Esophagus squamous epithelium (tissue), 5 donors: ENCODE measurements at places on chromosomes 6 and 20.

DNA sequence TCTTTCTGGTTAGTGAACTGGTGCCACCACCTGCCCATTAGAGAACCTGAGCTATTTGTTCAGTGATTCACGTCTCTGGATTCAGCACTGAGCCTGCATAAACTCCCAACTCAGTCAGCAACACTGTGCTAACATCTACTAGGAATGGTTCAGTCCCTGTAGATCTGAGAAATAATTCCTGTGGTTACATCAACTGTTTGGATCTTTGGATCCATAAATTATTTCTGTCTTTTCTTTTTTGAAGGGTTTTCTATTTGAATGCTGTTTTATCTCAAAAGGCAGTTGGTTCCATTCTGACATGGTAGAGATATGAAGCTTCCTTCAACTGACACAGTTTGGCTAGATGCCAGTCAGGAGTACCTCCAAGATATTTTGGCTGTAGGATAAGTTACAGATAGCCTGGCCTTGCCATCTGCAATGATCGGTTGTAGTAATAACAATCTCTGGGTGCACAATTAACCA is 125.9 kb downstream of the TRMT11 start:
- no peak for DNase-seq

GRCh38 chr6:2688401-2689064 is 62.2 kb downstream of the MYLK4 start:
- no peak for DNase-seq

GRCh38 chr20:45921337-45922189 is 9.6 kb upstream of the PLTP start:
- DNase-seq = no peak

DNA sequence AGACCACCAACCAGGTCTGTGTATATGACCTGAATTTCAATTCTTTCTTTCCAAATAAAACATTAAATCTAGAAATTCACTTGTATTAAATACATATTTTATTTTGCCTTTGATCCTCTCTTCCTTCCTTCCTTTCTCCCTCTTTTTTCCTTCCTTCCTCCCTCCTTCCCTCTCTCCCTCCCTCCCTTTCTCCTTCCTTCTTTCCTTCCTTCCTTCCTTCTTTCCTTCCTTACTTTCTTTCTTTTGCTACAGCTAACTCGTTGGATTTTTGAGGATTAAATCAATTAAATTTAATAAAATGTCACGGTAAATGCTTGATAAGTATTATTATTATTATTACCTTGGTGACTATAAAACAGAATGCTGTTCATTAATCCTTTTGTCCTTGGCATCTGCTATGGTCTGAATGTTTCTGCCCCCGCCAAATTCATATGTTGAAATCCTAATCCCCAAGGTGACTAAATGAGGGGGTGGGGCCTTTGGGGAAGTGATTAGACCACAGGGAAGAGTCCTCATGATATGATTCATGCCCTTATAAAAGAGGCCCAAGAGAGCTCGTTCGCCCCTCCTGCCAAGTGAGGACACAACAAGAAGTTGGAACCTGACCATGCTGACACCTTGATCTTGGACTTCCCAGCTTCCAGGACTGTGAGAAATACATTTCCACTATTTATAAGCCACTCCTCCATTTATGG is 67.6 kb upstream of the BTBD3 start:
- no peak for DNase-seq

DNA sequence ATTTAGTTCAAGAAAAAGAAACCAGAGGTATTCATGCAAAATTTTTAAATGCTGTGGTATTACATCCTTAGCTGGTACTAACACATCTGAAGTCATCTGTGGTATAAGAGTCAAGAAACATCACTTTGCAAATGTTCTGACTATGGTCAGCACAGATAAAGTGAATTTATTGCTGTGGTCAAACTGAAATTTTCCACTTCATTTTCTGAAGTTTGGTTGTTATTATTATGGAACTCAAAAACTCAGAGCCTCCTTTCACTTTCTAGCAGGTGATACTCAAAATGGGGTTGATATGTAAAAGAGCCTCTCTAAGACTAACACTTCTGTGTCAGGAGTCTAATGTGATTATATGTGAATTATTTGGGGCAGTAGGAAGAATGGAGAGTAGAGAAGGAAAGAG is 257.8 kb downstream of the RNGTT start:
- no peak for DNase-seq

DNA sequence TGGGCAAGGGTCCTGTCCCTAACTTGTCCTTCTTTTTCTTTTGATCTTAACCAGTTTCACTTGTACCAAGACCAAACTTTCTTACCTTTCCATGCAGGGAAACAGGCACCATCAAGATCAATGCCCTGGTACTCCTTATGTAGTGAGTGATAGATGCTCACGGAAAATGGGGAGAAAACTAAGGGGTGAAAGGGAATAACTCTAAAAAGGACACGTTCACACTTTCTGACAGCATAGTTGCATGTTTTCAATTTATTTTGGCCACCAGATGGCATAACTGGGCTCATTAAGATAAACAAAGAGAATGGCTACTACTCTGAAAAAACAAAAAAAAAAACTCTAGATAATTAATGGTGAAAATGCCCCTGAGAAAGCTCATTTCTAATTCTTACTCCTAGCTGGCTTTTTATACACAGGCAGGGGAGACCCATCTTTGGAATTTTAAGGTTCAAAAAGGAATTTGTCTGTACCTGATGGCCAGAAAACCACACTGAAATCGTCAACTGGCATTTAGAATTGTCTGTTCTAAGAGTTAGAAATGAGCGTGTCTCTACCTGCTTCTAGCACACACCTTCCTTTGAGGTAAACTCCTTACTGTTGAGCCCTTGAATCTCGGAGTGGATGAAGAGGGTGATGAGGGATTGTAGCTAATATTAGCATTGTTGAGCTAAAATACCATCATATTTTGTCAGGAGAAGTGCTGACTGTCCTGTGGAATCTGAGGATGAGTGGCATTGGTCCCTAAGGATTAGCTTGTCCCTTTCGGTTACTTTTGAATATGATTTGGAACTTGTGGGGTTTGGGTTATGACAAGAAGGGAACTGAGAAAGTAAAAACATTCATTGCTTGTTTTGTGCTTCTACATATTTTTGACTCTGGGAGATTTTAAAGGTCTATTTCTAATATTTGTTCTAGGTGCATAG is 62.2 kb upstream of the DDR1 start:
- DNase-seq = no peak

- no peak for DNase-seq
Observed at GRCh38 chr6:151087861-151088598, 151.7 kb upstream of the AKAP12 start.

GRCh38 chr20:36243726-36244125 is 7.4 kb downstream of the AAR2 start:
- no peak for DNase-seq

DNA sequence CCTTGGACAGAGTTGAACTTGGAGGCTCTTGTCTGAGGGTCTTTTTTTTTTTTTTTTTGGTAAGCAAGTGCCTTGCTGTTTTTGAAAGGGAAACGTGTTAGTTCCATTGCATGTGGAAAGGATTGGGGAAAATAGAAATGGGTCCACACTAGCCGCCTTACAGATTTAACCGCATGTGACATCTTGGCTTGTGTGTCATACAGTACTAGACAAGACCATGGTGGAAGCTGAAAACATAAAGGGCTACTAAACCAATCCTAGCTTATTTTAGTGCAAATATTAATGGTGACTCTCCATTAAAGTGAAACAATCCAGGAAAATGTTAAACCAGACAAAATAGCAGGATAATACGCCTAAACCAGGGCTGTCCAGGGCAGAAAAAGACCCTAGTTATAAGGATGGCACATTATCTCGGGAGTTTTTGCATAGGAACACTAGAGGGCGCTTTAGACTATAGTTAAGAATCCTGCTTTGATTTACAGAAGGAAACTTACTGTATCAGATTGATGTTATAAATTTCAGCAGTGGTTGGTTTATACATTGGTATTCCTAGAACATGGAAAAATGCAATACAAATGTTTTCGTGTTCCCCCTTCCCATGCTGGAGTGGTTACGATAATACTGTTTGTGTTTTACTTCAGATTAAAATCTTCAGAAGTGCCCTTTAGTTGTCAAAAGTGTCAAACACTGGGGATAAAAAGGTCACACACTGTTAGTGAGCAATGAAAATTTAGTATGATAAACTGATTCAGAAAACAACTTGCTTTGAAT is 59.8 kb upstream of the DEK start:
- DNase-seq = no peak

- DNase-seq = no peak
Observed at GRCh38 chr6:139184047-139184446, 49.2 kb downstream of the HECA start.

GRCh38 chr6:73665686-73666319 is 12.0 kb upstream of the SLC17A5 start:
- no peak for DNase-seq

GRCh38 chr20:63497946-63498935 is 642 bp downstream of the EEF1A2 start:
- DNase-seq = no peak

- DNase-seq = no peak
Observed at GRCh38 chr20:47860049-47860830, 75.0 kb upstream of the SULF2 start.

DNA sequence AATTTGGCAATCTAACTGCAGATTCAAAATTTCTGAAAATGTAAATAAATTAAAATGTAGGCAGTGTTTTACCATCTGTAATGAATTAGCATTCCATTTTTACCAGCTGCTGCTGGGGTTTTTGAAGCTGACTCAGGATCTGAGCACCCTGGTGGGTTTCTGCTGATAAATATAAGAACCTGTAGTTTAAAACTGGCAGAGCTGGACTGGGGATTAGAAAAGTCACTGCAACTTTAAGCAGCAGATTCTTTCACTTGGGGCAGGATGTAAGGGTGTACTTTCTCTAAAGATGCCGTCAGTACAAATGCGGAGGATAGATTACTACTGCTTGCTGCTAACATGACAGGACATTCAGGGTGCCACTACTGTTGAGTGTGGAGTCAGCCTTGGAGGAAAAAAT is 341.8 kb downstream of the CDKAL1 start:
- no peak for DNase-seq

DNA sequence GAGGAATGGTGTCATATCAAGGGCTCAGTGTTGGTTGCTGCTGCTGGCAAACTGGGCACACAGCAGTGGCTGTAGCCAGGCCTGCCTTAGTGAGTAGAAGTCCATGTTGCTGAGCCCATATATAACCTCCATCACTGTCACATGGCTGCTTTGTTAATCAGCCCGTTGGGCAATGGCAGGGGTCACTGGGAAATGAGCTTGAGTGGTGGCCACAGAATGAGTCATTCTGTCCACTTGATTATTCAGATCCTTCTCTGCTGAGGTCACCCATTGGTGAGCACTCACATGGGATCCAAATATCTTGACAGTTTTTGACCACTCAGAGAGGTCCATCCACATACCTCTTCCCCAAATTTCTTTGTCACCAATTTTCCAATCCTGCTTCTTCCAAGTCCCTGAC is 898.9 kb upstream of the EYS start:
- DNase-seq = no peak

- no peak for DNase-seq
Observed at GRCh38 chr6:75602246-75603105, 796 bp downstream of the SENP6 start.

GRCh38 chr6:83057705-83058321 is 7.8 kb downstream of the UBE3D start:
- DNase-seq = no peak

DNA sequence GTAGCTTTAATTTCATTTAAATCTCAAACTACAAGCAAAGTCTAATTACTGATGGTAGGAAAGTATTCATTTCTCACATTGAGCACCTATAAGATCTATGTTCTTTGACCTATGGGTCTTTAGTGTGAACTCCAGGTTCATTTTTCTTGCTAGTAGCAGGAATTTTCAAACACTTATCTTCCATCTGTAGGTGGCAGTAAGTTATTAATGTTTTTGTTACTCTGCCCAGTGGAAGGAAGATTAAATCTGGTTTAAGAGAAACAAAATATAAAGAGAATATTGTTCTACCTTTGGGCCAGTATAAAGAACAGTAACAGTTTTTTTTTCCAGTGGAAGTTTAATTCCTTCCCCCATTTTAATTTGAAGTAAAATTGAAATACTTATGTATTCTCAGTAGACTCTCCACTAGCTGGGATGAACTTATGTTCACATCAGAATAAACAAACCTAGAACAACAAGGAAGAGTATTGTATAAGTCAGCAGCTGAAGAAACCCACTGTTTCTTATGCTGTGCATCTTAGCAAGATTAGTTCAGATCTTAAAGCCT is 328.2 kb downstream of the PHF3 start:
- no peak for DNase-seq

GRCh38 chr6:139044250-139044649 is 15.7 kb downstream of the ABRACL start:
- DNase-seq = no peak

DNA sequence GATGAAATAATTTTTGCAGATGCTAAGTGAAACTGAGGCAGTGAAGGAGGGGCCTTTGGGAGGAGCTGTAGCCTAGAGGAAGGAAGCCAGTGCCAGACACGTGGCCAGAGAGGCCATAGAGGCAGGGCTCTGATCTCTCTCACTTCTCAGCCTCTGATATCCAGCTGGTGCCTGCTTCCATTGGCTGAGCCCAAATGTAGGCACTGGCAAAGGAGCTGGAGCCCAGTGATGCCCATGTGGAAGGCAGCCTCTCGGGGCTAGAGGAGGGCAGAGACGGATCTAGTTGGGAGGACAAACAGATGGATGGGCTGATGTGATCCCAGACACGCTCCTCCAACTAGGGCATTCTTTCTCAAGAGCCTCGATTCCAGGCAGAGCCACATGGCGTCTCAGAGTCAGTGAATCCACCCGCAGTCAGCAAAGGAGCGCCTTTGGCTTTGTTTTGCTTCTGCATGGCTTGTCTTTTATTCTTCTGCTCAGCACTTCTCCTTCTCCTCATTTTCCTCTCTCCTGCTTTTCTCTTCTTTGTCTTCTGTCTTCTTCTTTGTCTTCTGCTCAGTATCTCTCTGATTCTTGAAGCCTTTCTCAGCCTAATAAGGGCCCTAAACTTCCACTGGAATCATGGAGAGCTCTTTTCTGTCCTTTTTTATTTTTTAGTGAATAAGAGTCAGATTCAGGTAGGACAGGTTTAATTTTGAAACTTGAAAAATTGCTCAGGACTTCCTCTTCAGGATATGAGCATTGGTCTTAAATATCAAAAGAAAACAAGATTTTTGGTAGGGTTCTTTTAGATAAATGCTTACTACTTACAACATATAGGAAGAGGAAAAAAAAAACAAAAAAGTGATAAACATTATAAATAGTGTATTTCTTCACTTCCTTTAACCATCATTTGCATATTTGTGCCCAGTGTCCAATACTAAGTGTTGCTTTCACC is 41.8 kb downstream of the CYP24A1 start:
- no peak for DNase-seq

DNA sequence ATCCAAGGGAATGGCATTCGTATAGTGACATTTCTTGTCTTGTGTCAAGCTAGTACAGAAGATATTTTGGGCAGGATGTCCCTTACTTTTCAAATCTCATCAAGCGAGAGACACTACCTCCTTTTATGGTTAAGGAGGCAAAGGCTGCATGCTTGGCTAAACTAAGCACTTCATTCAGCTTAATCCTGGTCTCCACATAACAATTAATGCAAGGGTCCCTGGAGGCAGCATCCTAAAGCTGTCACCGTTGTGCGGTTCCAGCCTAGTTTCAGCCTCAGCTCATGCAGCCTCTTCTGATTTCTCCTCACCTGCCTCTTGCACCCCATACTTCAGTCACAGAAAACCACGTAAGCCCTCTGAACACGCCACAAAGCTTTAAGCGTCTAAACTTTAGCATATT is 67.1 kb upstream of the SLC22A23 start:
- DNase-seq = no peak

- DNase-seq = no peak
Observed at GRCh38 chr6:125700581-125701353, 48.7 kb upstream of the HEY2 start.
